ENCODE measurements at places on chromosomes 7 and 10.

GRCh38 chr10:131915990-131916766, 15.4 kb downstream of the PPP2R2D start:
- DNase-seq: no peak

GRCh38 chr10:79929409-79929904, 19.4 kb downstream of the SFTPD start:
- DNase-seq: peak; percentile 75

- DNase-seq: peak; percentile 1
These were observed 110.8 kb upstream of the LRGUK start for GRCh38 chr7:134016223-134016941.

- no peak for DNase-seq
These were observed 258.4 kb downstream of the EXOC4 start for GRCh38 chr7:133511252-133511651.

DNA sequence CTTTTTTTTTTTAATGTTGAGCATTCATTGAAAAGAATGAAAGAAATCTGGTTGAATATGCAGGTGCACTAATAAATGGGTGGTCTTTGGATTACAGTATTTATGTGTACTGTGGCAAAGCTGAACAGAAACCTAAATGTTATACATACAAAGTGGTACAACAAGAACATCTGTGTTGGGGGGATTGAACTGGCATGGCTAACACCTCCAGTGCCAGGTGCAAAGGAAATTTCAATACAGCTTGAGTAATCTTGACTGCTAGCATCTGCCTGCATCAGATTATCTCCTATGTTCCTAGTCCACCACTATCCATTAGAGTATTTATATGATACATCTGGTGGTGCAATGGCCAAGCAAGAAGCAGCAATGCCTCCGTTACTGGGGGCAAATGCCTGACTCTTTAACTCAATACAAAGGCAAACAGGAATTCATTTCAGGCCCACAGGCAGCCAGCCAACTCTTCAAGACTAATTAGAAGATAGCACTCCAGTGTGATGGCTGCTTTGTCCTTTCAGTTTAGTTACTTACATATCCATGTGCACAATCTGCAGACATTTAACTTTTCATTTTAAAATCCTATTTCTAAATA, 220.5 kb upstream of the ETV1 start:
- no peak for DNase-seq

GRCh38 chr10:71635251-71635866, 84.2 kb downstream of the C10orf105 start:
- no peak for DNase-seq

- no peak for DNase-seq
These were observed 124.5 kb downstream of the SEMA3A start for GRCh38 chr7:84069999-84070500.

GRCh38 chr7:1563981-1564602, 5.7 kb downstream of the PSMG3 start:
- no peak for DNase-seq

DNA sequence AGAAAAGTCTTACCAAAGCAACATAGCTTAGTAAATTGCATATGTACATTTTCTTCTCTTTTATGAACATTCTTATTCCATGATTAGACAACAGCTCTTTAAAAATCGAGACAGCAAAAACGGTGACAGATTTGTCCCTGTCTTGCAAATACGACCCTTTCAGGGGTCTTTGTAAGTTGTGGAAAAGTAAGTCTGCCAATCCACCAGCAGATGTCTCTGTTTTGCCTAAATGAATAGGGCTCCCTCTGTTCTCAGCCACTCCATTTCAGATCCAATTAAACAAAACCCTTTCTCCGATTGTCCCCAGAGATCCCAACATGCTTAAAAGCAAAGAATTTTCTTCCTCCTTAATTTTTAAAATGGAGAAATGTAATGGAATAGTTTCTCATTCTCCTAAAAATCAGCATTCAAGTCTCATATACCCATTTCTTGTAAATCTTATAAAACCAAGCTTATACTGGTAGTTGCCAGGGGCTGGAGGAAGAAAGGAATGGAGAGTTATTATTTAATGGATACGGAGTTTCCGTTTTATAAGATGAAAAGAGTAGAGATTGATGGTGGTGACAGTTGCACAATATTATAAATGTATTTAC, 61.0 kb upstream of the NFE2L3 start:
- no peak for DNase-seq

GRCh38 chr7:154721086-154721485, 281.8 kb downstream of the PAXIP1 start:
- no peak for DNase-seq

- no peak for DNase-seq
These were observed 108.5 kb downstream of the HBP1 start for GRCh38 chr7:107277331-107277730.

DNA sequence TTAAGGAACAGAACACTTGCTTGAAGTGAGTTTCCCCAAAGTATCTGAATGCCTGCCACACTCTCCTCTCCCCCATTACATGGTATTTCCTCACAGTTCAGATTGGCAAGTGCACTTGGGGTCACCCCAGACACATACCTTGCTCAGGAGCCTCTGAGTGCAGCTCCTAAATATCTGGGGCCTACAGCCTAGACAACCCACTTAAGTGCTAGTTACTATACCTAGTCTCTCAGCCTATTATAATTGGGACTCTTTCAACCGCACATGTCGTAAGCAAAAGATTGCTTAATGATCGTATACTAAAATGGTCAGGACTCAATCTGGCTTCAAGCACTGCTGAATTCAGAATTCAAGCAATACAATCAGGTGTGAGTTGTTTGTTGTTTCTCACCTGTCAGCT, 19.9 kb downstream of the TMEM176B start:
- DNase-seq: no peak

GRCh38 chr10:51000164-51000563, 74.1 kb upstream of the PRKG1 start:
- no peak for DNase-seq

GRCh38 chr10:84335516-84335915, 7.1 kb downstream of the CCSER2 start:
- no peak for DNase-seq

GRCh38 chr10:89926736-89927135, 225.3 kb downstream of the KIF20B start:
- no peak for DNase-seq

GRCh38 chr7:157905651-157906461, 569.1 kb downstream of the DNAJB6 start:
- DNase-seq: no peak

DNA sequence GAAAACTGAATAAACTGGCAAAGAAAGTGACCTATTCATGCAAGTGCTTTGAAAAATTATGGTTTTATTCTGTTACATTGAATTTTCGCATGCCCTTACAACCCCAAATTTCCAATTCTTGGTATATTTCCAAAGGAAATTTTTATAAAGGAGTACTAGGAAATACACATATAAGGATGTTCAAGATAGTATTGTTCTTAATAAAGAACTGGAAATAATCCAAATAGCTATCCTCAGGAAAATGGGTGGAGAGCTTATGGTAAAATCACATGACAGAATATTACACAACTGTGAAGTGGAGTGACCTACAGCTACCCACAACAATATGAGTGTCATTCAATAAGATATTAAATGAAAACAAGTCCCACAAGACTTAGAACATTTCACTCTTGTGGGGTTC, 138.9 kb upstream of the BMPER start:
- DNase-seq: no peak

DNA sequence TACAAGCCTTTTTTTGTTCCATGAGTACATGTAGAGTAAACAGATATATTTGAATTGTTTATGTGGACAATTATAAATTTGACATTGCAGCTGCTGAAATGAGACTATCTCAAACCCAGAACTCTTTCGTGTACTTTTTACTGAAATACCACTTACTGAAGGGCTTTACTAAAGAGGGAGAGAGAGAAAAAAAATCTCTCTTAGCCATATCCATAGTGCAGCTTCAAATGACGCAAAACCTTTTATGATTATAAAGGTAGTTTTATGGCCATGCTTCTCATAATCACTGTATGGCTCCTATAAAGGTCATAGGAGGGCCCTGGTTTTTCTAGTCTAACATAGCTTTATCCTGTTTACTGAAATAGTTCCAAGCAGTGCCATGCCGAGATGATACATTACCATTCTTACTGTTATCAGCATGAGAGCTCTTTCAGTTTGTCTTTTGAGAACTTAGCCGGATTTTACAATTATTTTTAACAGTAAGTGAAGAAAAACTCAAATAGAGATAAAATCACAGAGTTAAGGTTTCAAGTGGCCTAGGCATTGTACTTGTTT, 35.1 kb downstream of the KCND2 start:
- DNase-seq: no peak

DNA sequence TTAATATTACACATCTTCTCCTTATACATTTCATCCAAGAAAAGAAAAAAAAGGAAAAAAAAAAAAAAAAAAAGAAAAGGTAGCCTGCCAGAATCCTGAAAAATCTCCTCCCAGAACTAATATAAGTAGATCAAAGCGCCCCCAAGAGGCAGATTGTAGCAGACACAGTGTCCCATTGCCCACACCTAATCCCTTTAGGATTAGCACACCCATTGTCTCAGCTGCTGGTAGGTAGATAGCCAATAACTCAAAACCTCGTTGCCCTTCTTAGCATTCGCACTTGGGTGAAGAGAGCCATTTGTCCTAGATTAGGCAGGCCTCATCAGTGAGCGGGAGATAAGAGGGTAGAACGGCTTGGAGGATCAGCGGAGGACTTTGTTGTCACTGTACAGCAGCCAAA, 100.2 kb upstream of the SORCS1 start:
- no peak for DNase-seq

- DNase-seq: no peak
These were observed 12.0 kb upstream of the CRYGN start for GRCh38 chr7:151451626-151452571.

GRCh38 chr7:150334108-150334507, 7.3 kb downstream of the RARRES2 start:
- no peak for DNase-seq

DNA sequence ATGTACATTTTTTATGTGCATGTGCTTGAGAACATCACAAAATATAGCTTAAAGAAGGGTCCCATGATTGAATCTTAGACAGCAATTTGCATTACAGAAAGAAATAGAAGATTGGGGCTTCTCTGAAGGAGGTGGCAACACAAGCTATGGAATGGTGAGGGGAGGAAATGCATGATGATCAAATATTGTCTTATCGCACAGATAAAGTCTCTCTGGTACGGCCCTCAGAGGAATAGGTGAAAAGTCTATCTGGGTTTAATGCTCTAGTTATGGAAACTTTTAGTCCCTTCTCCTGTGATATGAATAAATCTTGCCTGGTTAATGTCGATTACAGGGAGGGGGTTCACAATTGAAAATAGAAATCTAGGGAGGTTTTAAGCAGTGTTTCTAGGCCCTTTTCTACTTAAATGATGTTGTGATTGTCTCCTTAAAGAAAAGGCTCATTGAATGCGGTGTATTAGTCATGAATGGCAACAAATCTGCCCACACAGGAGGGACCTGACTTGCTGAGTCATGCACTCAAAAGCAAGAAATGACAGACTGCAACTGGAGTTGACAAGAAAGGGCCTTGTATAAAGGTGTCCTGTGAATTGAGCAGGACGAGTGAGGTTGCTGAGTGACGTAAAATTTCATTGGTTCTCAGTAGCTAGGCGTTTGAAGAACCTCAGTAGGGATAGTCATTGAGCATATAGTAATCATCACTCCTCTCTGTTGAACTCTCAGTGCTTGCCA, 133.4 kb upstream of the CSTF2T start:
- peak; percentile 15 for DNase-seq

- no peak for DNase-seq
These were observed 175.0 kb upstream of the LYZL2 start for GRCh38 chr10:30804478-30805055.
